Cortex of kidney (tissue), 1 donor: ENCODE measurements at places on chromosomes 4 and X.

DNA sequence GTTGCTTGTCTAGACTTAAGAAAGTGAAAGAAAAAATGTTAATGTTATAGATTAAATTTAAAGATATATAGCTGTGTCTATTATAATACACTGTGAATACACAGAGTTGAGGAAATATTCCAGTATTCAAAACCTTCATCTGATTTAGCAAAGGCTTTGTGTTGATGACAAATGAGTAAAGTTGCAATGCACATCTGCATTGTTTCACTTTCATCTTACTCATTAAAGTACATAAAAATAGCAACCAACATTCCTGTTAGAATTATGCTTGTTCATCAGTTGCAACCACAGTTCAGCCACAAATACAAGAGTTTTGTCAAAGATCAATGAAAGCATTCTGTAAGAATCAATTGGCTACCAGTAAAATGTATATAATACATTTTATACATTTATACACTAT, 346.4 kb upstream of the SLC7A11 start:
- no peak for DNase-seq

DNA sequence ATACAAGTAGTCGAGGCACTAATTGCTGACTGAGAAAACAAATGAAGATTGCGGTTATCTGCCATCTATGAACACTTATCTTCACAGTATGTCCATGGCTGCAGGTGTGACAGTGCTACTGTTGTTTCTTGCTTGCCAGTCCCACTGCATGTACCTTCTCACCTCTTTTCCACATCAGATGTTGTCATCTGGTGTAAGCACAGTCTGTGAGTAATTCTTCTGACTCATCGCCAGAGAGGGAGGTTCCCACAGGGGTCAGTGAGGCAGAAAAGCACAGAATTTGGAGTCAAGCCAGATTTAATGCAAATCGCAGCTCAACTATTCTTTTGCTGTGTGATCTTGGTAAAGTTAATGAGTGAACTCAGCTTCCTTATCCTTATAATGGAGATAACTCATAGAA, 144.4 kb downstream of the GLRA2 start:
- DNase-seq = no peak

DNA sequence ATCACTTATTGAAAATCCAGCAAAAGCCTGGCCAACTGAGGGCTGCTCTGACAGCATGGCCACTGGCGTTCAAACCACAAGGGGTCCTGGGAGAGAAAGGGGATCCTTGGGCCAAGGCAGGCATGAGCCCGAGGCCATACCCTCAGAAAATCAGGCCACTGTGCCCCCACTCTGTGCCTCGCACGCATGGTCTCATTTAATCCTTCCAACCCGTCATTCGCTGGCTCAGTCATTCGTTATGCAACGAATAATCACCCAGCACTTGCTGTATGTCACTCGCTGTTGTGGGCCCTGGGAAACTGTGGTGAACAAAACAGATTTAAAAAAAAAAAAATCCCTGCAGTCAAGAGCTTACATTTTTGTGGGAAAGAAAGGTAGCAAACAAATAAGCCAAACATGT, 112.7 kb downstream of the BCOR start:
- DNase-seq = no peak

- no peak for DNase-seq
These were observed at the start of gene PCDH18 for GRCh38 chr4:137531986-137532868. PCDH18 (minus strand) TSS chr4:137532494; CDS start chr4:137532088, 406 bp downstream.

DNA sequence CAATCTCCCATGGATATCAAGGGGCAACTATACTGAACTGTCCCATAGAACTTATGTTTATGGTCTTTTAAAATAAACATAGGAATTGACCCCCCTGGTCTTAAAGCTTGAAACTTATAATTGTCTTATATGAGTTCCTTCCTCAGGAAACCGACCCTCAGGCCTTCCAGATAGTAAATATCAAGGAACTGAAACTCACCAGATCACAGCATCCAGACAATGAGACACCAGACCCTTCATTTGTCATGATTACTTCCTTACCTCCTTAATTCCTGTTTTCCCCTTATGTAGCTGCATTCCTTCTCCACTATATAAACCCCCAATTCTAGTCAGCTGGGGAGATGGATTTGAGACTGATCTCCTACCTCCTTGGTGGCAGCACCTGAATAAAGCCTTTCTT, 94.8 kb upstream of the GRPR start:
- DNase-seq = no peak

GRCh38 chrX:128781506-128781905, 729.3 kb upstream of the ACTRT1 start:
- DNase-seq = no peak

DNA sequence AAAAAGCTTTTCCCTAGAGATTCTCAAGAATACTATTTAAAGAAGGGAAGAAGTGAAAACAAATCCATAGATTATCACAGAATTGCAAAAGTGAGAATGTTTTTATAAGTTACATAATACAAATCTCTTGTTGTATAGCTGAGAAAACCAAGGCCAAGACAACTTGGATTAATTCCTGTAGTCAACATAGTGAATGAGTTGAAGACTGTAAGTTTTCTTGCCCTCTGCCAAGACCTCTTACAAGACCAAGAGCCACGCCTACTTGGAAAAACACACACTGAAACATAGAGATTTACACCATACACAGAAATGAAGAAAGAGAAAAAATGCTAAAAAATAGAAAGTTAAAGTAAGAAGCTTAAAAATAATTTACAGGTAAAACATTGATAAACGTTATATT, 2024.0 kb downstream of the PCDH7 start:
- no peak for DNase-seq
